ENCODE measurements at places on chromosomes 3 and 15.

DNA sequence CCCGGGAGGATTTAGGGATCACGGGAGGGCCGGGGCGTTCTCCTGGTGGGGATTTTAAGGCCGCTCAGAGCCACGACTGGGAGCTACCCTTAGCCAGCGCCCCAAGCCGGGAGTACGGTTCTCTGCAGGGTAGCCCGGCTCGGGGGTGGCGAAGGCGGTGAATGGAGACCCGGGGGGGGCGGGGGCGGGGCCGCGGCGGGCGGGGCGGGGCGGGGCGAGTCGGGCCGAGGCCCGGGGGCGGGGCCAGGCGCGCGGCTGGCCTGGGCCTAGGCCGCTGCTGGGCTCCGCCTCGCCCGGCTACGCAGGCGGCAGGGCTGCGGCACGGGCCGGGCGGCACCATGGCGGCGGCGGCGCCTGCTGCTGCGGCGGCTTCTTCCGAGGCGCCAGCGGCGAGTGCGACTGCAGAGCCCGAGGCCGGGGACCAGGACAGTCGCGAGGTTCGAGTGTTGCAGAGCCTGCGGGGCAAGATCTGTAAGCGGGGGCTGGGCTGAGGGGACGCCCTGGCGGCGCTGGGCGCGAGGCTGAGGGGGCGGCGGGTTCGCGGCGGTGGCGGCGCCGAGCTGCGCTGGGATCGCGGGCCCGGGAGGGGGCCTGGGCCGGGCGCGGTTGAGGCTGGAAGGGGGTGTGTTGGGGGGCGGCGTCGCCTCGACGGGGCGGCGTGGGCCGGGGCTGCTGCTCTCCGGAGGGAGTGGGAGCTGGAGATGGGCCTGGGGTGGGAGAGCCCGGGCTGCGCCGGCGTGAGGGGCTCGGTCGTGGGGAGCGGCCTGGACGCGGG is at the start of gene RASA2:
Gene RASA2, plus strand, starts transcription at position 282 of the 775 bp plus-strand sequence. Its CDS starts 57 bp downstream, at position 339.
- DNase-seq: peak; percentile 43

GRCh38 chr3:166580561-166580960 is 743.3 kb upstream of the BCHE start:
- DNase-seq: no peak

DNA sequence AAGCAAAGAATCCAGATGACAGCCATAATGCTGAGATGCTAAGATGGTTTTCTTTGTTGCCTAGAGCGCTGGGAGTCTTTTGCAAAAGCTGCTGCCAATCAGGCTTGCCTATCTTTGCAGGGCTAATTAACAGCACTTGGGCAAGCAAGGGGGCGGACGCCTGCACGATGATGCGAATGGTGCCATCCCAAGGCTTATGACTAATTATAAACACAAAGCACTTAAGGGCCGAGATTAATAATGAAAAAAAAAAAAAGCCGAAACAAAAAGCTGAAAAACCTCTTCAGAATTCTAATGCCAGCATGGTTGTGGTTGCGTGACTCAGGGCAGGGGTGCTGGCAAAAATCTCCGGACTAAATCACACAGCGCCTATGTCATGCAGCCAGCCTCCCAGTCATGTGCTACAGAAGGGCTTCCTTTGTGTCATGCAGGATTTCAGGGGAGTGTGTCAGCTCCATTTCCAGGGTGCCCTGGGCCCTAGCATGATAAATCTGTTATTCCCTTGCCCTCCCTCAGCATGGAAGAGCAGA is 185.0 kb upstream of the ANKRD28 start:
- no peak for DNase-seq

DNA sequence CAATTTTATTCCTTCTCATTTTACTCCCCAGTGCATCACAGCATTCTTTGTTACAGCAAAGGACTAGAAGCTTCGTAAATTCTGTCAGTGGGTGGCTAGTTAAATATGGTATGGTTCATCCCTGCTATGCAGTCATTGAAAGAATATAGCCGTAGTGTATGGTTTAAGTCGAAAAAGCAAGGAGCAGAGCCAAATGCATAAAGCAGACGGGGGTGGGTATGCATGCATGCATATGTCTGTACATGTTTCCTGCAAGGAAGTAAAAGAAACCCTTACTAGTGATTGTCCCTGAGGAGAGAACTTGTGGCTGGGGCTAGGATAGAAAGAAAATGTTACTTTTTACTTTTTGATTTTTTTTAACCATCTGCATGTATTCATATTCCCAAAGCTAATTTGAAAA is 19.9 kb downstream of the RBP2 start:
- DNase-seq: no peak

Data from activated naive CD4-positive, alpha-beta T cell treated with anti-CD3 and anti-CD28 coated beads for 36 hours (primary cell).